ENCODE measurements at places on chromosomes 4 and X.

DNA sequence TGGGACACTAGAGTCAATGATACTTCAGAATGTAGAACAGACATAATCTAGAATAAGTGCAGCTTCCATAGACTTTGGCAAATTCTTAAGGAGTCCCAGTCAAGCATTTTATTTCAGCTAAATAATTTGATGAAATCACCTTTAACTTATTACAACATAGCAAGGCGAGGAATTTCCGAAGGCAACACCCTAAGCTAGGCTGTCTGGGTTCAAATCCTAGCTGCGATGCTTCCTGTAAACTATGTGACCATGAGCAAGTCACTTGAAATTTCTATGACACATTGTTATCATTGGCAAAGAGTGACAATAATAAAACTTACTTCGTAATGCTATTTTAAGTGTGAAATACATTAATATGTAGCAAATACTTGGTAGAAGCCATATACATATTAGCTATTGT is 679.1 kb downstream of the DMD start:
- no peak for DNase-seq

DNA sequence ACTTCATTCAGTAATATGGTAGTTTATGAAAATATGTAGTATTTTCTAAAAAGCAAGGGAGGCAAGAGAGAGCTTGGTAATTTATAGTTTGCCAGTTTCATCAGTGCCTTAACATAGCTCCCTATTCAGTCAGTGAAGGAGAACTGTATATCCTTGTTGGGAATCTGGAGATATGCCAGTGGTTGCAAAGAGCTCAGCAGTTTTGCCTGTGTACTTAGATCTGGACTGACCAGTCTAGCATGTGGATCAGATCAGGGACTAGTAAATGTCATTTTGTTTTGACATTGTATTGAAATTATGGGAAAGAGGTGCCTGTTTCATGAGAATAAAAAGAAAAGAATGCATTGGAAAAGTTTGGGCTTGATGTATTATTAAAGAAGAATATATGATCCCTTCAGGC is 88.6 kb downstream of the ZIC3 start:
- DNase-seq: no peak

DNA sequence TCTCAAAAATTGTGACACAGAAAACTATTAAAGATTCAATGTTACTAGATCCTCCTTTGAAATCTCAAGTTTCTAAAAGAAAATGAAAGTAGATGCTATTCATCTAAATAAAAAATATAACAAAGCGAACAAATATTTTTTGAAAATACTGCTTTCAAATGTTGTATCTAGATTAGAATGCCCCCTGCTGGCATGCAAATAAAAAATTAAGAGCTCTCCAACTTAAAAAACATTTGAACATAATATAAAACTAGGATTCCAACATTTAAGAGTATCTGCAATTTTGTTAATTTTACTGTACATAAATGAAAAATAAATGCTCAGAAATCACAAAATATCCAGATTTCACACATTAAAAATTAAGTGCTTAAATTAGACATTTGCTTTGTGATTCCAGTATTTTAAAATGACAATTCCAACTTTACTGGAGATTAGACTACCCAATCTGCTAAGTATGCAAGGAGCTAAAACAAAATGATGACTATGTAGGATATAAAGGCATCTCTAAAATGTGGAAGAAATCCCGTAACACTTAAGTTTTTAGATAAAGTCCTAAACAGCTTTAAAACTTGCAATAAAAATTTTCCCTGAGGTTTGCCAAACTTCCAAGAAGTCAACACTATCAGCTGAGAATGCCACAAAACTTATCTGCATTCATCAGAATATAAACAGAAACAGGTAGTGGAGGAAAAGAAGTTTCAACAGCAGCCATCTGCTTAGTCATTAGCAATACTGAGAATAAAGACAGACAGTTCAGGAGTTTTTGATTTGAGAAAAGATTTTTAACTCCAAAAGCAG is 32.7 kb downstream of the DHX15 start:
- no peak for DNase-seq

- DNase-seq: no peak
These were observed 63.3 kb downstream of the KCNIP4 start for GRCh38 chr4:21885241-21885640.

DNA sequence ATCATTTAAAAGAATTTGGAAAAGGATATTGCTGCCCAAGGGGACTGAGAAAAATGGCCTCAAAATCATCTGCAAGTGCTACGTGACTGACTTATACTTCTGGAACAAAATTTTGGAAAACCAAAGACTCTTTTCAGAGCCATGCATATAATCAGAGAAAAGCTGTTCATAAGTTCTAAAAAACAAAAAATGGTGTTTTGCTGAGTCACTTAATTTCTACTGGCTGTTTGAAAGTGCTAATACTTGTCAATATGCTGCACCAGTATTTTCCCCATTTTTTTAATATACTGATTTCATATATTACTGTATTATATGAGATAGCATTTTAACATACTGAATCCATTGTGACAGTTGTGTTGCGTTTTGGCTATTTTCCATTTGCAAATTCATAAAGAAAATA is 61.5 kb upstream of the ZMAT1 start:
- DNase-seq: no peak

DNA sequence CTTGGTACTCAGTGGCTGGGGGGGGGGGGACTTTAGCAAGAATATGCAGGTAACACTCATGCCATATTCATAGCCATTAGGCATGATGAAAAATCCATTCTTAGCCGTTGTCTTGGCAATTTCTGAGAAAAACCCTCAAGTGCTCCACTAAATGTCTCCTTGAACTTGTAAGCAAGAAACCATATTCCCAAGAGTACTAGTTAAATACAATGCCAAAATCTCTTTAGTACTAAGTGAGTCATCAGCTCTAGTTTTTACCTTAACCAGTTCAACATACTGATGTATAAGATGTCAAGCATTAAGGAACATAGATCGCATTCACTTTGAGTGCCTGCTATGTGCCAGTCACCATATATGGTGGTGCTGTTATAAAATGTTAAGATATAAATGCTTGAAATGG is 27.5 kb downstream of the UBE2D3 start:
- DNase-seq: no peak

DNA sequence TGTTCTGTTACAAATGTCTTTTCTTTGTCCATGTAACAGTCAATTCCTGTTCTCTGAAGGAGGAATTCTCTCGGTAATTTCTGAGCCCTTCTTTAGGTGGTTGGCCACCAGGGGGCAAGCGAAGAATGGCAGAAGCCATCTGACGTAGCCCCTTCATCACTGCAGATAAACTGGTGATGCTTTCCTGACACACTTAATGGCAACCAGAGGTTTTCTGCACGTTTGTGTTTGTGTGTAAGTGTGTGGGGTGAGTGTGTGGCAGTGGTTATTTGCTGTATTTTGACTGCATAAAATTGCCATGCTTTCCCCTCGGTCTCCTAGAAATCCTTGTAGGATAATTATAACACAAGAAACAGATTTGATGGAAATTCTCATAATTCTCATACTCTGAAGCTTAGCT is 64.8 kb upstream of the STOX2 start:
- DNase-seq: peak; percentile 18

GRCh38 chrX:41933546-41933945 is 10.2 kb upstream of the CASK start:
- no peak for DNase-seq

DNA sequence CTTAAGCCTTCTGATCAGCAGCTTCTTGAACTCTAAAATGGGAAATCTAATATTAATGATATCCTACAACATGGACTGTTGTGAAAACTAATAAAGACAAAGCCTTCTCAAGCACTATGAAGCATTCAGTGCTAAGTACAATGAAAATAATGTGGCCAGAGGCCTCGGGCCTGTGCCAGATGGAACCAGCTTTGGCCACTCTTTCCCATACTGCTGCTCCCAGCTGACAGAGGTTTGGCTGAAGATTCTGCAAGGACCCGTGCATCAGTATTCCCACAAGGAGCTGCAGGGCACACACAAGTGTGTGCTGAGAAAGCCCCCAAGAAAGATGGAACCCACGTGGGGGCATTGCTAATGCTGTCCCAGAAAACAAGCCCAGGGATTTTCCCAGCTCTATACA is 60.5 kb upstream of the RPL34 start:
- DNase-seq: no peak

DNA sequence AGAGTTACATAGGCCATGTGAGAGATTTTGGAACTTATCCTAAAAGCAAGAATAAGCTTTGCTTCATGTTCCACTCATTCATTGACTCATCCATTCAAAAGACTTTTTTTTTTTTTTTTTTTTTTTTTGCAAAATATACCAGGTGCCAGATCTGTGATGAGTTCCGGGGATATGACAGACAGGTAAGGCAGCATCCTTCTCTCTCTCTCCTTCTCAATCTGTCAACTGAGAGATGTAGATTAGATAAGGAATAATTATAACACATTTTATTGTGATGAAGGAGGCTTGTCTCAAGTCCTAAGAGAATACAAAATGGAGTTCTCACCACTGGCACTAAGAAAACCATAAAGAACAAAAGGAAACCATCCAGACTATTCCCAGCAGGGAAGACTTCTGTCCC is 190.2 kb upstream of the CPEB2 start:
- DNase-seq: no peak

DNA sequence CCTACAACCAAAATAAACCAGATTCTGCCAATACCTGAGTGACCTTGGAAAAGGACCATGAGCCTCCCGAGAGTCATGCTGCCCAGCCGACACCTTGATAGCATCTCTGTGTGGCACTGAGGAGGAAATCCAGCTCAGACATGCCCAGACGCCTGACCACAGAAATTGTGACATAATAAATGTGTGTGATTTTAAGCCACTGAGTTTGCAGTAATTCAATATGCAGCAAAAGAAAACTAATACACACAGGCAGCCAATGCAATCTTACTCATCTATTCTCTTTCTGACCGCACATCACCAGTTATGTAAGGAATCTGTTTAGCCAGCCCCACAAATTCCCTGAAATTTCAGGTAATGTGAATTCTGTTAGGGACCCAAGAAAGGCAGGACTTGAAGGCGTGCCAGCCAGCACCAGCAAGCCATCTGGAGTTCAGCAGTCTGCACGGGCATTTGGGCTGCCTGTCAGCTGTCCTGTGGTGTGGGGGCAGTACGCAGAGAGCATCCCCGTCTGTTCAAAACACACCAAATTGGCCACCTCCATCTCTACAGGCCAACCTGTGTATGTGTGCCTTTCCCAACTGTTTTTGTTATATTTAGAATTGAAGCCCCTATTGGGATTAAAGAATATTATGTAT is 176.4 kb downstream of the NLGN4X start:
- DNase-seq: no peak

DNA sequence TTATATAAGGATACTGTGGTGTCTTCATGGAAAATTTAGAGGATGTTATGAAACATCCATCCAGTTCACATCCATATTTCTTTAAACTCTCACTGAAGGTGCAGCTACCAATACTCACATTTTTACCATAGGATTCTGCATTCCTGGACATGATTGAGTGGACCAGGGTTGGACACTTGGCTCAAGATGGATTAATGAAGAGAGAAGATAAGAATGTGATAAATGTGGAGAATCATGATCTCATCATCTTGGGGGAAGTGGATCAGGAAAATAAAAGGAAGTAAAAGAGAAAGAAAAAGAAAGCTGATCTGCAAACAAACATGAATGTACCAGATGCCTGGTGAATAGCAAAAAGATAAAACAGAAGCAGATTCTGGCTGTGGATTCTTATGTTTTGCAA is 175.4 kb downstream of the NPFFR2 start:
- DNase-seq: no peak

DNA sequence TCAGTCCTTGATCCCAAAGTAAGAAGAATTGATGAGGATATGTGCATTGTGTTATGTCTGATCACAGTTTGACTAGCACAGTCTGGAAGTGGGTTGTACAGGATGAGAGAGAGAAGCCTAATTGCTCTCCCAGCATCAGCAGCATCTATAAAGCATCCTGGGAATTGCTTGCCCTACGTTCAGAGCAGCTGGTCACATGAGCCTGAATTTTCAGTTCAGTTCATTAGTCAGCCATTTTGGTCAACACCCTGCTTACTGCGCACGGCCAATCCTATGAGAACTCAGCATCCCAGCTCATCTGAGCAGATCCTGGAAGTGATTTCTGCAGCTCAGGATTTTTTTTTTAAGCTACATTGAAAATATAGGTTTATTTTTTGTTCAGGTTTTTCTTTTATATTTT is at the start of gene RUFY3:
Gene RUFY3, plus strand, starts transcription at position 218 of the 400 bp plus-strand sequence. CDS start 610 bp downstream, outside the sequence.
- peak; percentile 67 for DNase-seq

GRCh38 chr4:75555294-75556164 is at the start of gene ODAPH:
ODAPH (plus strand) TSS chr4:75556066; CDS start chr4:75556083, 17 bp downstream.
- no peak for DNase-seq

DNA sequence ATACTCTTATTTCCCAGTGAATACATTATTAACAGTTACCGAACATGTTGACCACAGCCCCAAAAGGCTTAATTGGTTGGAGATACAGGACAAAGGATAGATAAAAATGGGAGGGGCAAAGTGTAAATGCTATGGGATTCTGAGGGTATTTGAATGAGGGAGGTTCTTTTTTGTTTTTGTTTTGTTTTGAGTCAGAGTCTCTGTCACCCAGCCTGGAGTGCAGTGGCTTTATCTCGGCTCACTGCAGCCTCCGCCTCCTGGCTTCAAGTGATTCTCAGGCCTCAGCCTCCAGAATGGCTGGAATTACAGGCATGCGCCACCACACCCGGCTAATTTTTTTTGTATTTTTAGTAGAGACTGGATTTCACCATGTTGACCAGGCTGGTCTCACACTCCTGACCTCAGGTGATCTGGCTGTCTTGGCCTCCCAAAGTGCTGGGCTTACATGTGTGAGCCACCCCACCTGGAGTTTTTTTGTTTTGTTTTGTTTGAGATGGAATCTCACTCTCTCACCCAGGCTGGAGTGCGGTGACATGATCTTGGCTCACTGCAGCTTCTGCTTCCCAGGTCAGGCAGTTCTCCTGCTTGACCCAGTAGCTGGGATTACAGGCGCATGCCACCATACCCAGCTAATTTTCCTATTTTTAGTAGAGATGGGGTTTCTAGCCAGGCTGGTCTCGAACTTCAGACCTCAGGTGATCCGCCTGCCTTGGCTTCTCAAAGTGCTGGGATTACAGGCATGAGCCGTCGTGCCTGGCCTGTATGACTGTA is 9.0 kb downstream of the UBE2K start:
- DNase-seq: no peak

GRCh38 chrX:17703201-17703600 is 34.1 kb upstream of the SCML1 start:
- no peak for DNase-seq
